Mesangial cell (primary cell): ENCODE measurements at places on chromosomes 11 and 22. TPM values are rescaled to one million over a fixed set of nuclear protein-coding genes. Genes with fewer than 3 reads are reported as not detected.

DNAJB7 gene
- total RNA-seq, result not detected in 2 replicates

MISFA gene
- not detected in 2 replicates for total RNA-seq

RIC3 gene
- 0.38 TPM in 1 of 2 replicates, not detected in the other for total RNA-seq

FOLR1 gene
- 0.49 and 17.1 TPM in 2 replicates for total RNA-seq

SERPING1 gene
- total RNA-seq, result 5.1 and 28.6 TPM in 2 replicates

MAJIN gene
- not detected in 2 replicates for total RNA-seq

LRRC10B gene
- not detected in 2 replicates for total RNA-seq
